Activated CD4-positive, alpha-beta T cell treated with anti-CD3 and anti-CD28 coated beads, Interleukin-10, Interleukin-2, amounts not matched to agents 100 ng/mL and 50 ng/mL, durations not matched to agents 16 hours and 8 hours (primary cell): ENCODE measurements at places on chromosomes 4 and X.

DNA sequence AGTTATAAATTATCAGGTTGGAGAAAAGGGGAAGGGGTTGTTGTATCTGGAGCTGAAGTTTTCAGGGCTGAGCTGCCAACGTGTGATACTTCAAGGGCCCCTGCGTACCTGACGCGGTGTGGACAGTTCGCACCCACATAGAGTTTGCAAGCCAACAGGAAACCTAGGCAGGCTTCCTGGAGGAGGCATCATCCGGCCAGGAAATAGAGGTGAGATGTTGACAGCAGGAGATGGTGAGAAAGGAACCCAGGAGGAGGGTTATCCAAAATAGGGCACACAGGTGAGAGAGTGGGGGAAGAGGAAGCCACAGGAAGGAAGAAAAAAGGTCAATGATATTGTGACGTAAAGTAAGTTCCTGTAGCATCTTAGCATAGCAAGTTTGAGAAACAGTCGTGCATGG, 127.2 kb downstream of the DHRSX start:
- no peak for DNase-seq

GRCh38 chrX:130299279-130300009, 30.7 kb upstream of the ZNF280C start:
- no peak for DNase-seq

DNA sequence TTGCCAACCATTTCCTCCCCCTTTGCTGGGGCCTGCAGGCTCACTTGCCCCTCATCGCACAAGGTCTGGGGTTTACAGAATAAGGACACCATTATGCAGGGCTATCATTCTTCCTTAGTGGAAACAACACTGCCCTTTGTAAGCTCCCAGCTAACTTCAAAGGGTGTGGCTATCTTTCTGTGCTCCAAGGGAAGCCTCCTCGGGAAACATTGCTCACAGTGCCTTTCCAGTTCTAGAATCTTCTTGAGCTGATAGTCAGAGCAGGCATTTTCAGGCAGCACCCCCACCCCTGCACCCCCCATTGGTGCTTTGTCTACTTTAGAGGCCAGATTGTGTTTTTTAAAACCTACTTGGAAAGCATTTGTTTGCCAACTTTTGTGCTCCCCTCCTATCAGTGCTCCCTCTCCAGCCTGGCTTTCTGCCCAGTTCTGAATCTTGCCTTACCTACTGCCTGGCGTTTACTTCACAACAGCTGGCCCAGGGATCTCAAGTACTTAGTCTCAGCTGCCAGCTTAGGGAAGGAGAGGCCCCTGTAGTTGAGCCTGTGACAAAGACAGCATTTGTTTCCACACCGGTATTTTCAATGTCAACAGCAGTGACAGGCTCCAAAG, 53.5 kb downstream of the PLAC1 start:
- no peak for DNase-seq

DNA sequence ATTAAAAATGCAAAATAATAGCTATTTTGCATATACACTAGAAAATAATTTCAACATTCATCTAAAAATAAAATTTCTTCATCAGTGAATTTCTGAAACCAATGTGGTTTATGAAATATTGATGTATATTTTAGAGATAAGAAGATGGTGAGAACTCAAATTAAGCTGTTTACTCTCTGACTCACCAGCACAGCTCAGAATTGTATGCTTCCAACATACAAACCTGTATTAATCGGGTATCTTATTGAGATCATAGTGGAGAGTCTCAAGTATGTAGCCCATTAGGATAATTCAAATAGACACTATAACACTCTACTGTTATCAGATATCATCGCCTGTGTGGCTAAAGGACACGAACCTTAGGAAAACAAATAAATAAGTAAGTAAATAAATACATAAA, 899.5 kb upstream of the INTU start:
- no peak for DNase-seq

GRCh38 chrX:19649226-19649995, 134.1 kb upstream of the MAP3K15 start:
- no peak for DNase-seq

DNA sequence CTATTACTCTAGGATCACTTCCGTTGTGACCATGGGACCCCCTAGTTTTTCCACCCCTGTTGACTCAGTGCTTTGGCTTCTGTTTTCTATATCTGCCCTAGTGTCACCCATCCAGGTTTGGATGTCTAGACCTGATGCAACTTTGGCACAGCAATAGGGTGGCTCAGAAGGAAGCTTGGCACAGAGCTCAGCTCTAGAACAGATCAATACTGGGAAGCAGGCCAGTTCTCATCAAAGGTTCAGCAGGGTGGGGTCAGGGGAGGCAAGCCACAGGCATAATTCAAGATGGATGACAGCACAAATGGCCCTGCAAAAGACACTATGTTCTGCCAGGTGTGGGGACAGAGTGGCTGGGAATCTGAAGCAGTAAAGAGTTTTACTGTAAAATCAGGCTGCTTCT, 74.2 kb upstream of the EGFL6 start:
- no peak for DNase-seq

GRCh38 chr4:4461850-4462249, 74.9 kb downstream of the NSG1 start:
- peak; percentile 30 for DNase-seq

DNA sequence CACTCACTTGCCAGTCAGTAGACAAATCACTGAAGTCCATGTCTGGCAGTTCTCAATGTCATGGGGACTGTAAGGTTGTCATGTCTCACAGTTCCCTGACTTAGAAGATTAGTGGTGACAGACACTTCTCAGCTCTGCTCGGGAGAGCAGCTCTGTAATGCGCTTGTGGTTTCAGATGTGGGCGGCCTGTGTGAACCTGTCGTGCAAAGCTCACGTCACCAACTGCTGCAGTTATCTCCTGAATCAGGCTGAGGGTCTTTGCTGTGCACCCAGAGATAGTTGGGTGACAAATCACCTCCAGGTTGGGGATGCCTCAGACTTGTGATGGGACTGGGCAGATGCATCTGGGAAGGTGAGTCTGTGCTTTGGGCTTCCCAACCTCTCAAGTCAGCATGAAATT, at the start of gene IL9R:
TSS of gene IL9R (plus strand) at position 261 of the 400 bp plus-strand sequence. CDS start at position 325, 64 bp downstream.
- DNase-seq: peak; percentile 68

DNA sequence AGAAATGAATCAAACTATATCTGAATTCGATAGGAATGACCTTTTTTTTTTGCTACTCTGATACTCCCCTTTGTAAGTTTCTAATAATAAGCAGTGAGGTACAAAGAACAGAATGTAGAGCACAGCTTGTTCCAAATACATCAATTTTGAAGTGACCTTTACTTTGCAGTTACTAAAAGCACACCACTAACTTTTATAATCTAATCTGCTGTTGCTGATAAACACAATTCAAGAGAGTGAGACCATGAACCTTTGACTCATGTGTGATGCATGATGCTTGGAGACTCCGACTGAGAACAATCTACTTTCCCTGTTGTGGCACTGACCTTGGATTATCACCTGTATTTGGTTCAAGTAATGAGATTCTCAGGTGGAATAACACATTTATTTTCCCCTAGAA, 91.6 kb upstream of the GNPDA2 start:
- no peak for DNase-seq

GRCh38 chr4:38582889-38583470, 81.0 kb upstream of the KLF3 start:
- peak; percentile 30 for DNase-seq

DNA sequence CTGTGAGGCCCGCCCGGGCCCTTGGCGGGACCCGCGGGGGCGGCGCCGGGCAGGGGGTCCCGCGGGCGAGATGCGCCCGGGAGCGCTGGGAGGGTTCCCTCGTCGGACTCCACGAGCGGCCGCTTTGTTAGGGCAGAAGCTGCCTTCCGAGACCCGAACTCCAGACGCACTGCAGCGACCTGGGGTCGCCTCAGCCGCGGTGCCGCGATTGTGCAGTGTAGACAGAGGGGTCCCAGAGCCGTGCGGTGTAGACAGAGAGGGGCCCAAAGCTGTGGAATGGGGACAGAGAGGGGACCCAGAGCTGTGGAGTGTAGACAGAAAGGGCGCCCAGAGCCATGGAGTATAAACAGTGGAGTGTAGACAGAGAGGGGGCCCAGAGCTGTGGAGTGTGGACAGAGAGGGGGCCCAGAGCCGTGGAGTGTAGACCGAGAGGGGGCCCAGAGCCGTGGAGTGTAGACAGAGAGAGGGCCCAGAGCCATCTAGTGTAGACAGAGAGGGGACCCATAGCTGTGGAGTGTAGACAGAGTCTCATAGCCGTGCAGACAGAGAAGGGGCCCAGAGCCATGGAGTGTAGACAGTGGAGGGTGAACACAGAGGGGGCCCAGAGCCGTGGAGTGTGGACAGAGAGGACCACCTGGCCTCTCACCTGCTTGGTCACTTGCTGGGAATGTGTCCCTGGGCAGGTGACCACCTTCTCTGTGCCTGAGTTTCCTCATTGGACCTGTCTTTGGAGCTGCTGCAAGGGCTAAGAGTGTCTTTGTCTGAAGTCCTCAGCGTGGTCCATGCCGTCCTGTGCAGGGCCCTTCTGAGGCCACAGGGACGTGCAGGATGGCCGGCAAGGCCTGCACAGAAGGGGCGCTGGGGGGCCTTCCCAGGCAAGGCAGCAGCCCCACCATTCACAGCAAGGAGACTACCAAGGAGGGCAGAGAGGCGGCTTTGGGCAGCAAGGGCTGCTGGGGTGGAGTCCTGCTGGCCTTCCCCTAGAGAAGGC, 875 bp downstream of the RGS12 start:
- DNase-seq: no peak
